ENCODE measurements at places on chromosomes 2 and 18.

DNA sequence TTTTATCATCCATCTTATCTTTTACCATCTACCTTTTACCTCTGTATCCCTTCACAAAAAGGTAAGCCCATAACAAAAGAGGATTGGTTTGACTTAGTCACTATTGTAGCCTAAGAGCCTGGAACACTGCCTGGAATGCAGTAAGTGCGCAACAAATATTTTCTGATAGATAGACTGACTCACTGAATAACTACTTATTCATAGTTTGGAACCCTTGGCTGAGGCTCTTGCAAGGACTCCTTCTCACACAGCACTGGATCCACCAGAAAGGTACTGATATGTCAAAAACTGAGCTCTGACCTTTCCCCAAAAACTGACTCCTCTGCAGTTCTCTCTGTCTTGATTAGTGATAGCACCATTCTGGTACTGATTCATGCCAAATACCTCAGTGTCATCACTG, 426.7 kb downstream of the SETBP1 start:
- no peak for DNase-seq

DNA sequence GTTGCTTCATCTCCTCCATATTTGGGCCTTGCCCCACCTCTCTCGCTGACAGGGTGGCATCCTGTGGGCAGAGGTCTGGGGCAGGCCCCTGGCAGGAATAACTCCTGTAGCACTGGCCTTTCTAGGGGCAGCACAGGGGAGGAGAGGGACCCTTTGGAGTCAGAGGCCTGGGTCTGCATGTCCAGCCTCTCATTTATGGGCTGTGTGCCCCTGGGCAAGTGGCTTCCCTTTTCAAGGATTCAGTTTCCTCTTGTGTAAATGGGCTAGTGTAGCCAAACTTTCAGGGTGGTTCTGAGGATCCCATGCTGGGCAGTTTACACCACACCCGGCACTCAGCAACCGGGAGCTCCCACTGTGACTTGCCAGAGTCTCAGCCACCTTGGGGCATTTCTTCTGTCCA, 23.4 kb downstream of the ADRA2B start:
- no peak for DNase-seq

DNA sequence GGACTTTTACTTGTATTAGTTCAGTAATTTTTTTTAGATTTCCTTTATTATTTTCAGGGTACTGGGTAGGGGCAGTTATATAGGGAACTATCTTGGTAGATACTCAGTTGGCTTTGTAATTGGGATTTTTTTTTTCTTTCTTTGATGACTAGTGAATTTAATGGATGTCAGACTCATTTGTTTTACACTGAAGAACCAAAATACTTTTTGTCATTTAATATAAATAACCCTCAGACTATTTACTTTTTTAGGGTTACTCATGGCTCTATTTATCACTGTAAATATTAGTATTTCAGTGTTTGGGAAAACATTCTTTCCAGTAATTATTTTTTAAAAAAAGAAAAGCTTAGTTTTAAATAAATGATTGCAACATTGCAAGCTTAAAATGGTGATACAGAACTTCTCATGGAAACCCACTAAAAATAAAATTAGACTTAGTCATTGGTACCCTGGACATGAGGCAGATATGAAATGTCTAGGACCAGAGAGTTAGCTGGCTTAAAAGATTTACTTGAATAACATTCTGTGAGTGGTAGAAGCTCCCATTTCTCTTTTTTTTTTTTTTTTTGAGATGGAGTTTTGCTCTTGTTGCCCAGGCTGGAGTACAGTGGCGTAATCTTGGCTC, 74.4 kb upstream of the CYP20A1 start:
- DNase-seq: no peak

- peak; percentile 18 for DNase-seq
These were observed 120.4 kb downstream of the RNF144A start for GRCh38 chr2:7037340-7038333.

- no peak for DNase-seq
These were observed 34.1 kb upstream of the NARS1 start for GRCh38 chr18:57655740-57656139.

DNA sequence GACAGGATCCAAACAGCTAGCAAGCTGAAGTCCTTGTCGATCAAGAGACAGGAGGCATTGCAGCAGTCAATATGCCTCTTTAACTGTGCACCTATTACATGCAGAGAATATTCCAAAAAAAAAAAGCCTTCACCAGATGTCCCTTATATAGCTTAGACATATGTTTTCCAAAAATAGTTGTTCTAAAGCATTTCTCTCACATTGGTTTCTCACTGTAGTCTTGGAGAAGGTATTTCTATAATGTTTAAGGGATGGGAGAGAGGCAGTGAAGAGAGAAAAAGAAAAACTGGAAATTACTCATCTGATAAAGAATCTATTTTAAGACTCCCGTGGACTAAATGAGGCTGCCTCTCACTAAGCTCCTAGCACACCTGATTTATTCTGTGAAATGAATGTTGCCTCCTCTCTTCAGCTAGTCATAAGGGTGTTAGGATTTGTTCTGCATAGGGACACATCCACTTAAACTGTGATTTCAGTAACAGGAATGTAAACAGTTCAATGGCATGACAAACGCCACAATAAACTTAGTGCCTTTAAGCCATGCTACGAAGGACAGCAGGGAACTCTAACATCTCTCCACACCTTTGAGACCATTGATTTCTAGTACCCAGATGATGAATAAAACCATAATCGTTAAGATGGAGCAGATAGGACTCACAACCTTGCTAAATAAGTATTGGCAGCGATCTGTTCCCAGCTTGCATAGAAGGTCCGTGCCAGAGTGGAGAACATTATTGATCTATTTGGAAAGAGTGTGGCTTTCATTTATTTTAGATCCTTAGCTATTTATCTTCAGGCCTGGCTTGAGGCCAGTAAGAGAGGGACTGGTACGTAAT, 98.6 kb upstream of the NCK2 start:
- DNase-seq: no peak

All from stimulated activated CD8-positive, alpha-beta memory T cell treated with anti-CD3 and anti-CD28 coated beads, Interleukin-7, amount 100 ng/mL, for 4 hours (primary cell).